NCI-H69 (cell line): ENCODE measurements at places on chromosomes 1 and 21.
A peak's percentile ranks its signal among the peaks of the same experiment; 100 is the strongest.

DNA sequence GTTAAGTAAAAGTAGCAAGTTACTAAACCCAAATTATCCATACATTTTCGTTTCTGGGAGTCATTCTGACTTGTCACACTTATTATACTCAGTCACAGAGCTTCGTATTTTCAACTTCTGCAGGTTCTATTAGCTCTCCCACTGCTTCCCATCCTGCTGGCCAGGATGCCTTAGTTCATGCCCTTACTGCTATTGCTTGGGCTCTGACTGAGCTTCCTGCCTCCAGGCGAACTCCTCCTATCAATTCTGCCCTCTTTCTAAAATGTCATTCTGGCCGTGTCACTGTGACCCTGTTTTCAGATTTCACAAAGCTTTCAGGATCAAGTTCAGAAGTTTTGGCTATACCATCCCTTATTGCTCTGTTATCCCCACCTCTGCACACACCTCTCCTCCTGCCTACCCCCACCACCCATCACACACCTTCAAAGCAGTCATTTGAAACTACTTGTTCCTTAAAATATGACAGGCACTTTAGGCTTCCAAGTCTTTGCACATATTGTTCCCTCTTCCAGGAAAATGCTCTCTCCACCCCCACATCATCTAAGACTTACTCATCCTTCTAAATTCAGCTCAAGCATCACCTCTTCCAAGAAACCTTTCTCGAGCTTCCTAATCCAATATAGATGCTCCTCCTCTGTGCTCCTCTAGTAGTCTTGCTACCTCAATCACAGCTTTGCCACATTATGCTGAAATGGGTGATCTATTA, 278.0 kb downstream of the BRINP2 start:
- DNase-seq, result no peak

DNA sequence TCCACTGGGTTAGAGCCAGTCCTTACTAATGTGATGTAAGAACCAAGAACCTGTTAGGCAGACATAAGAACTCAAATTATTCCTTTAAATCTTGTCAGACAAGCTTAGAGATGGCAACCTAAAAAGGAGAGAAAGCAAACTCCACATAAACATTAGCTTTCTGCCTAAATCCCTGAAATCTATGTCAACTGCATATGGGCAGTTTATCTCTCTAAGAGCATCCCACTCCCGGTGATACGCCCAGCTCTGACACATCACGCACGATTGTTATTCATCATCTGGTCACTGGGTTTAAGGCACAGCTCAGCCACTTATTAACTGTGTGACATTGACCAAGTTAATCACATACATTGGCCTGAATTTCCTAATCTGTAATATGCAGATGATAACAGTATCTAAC, 323.7 kb downstream of the HHIPL2 start:
- no peak for DNase-seq

DNA sequence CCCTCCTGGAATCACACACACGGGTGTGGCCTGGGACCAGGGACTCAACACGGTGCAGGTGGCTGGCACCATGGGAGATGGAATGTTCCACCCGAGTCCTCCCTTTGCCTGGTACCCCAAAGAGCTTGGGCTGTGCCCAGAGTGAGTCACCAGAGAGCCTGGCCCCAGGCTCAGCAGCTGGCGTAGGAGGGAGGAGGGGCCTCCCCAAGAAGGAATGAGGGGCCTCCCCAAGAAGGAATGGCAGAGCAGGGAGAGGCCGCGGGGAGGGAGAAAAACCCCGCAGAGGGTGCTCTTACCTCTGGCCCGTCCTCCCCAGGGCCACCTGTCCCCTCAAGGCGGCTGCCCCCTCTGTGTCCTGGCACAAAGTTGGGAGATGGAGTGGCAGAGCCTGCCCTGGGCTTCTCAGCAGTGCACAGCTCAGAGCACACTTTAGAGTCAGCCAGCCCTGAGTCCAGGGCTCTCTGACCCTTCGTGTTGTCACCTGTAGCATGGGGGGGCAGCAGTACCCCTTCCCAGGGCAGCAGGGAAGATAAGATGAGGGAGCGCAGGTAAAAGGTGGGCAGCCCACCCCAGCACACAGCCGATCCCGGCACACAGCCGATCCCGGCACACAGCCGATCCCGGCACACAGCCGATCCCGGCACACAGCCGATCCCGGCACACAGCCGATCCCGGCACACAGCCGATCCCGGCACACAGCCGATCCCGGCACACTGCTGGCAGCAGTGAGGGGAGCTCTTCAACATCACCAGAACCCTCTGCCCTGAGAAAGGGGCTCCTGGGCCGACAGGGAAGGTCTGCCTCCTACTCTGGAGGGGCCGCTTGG, 20.2 kb upstream of the KCNAB2 start:
- DNase-seq, result no peak

DNA sequence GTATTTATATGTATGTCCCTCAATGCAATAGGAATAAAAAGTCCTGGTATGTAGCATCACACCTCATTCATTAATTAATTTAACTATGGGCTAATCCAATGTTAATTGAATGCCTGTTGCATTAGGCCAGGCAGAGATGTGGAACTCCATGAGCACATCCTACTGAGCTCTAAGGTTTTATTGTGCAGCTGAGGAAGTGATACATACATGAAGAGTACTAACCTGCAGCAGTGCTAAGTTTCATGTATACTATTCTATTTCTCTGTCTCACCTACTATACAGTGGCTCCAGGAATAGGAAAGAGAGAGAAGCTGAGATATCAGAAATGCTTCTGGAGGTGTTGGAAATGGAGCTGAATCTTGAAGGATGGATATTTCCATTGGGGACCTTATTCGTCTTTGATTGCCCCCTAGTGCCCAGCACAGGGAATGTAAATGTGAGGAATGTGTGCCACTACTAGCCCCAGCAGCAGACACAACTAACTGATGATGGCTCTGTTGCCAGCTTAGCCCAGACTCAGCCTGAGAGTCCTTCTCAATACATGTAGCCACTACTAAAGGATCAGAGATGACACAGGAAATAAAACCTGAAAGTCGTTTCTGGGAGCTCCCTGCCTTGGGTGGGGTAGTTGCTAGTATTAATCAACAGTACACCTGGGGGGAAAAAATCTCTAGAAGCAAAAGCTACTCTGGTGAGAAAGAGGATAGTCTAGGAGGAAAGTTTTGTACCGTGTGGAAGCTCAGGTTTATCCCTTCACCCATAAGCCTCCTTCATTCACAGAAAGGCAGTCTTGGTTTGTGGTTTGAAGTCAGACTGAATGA, 173.3 kb upstream of the FOXD3 start:
- peak; percentile 49 for DNase-seq

- no peak for DNase-seq
Observed at GRCh38 chr1:15685820-15686219, 1.7 kb downstream of the PLEKHM2 start.

DNA sequence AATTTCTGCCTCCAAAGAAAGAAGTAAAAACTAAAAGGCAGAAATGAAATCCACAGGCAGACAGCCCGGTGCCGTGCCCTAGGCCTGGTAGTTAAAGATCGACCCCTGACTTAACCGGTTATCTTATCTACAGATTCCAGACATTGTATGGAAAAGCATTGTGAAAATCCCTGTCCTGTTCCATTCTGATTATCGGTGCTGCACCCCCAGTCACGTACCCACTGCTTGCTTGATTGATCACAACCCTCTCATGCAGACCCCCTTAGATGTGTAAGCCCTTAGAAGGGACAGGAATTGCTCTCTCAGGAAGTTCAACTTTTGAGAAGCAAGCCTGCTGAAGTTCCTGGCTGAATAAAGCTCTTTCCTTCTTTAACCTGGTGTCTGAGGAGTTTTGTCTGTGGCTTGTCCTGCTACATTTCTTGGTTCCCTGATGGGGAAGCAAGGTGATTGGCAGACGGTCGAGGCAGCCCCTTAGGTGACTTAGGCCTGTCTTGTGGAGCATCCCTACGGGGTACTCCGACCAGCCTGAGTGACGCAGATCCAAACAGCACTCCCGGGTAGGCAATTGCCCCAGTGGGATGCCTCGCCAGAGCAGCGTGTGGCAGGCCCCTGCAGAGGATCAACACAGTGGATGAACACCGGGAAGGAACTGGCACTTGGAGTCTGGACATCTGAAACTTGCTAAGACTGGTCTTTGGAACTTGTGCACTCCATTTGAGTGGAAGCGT, 111.2 kb upstream of the PPM1J start:
- no peak for DNase-seq

DNA sequence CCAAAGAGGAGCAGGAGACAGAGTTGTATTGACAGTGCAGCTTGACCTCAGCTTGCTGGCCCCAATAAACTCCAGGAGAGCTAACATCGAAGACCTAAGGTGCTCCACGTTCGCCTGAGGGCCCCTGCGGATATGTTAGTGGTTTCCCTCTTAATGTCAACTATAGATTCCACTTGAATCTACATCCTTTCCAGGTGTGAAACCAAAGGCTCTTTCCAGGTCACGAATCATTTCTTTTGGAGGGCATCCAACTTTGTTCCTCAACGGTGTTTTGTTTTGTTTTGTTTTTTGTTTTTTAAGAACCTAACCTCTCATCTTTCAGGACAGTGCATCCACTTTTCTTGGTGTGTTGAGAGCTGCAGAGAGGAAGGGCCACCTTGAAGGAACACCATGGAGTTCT, 267.6 kb upstream of the SGIP1 start:
- DNase-seq, result no peak

- no peak for DNase-seq
Observed at GRCh38 chr1:225645194-225645895, 7.6 kb downstream of the ENAH start.

DNA sequence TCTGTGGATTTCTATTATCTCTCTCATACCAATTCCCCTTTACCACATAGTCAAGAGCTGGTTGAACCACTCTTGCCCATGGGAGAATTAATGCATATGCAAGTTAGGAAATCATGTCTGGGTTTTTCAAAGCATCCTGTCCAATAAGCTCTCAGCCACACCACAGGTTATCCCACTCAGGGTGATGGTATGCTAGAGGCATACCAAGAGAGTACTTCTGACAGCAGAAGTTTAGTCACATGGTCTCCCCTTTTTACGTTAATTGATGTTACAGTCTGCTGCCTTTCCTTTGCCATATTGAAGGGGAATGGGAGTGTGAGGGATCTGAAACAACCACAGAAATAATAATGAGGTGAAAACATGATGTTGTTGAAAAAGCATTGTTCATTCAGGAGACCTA, 135.8 kb upstream of the PBX1 start:
- no peak for DNase-seq

DNA sequence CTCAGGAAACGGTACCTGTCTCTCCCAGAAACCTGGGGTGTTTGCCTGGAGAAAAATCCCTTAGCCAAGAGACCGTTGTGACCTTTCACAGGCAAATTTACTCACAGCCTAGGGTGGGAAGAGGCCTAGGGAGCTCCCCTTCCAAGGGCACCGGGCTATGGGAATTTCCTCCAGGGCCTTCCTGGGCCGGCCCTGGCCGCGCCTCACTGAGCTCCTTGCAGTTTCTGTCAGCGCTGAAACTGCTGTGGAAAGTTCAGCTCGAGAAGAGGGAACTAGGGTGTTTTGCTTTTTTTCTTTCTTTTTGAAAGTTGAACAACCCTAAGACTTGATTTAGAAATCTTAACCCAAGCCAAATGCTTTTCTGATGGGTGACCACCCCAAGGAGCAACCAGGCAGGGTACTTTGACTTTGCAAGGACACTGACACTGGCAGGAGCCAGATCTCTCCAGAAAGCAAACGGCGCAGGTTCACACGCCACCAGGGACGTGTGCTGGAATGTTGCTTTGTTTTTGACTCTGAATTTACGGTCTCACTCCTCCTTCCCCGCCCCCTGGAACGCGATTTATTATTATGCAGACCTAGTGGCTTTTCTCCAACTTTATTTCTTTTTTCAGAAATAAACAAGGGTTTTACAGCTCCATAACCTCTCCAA, 229.6 kb upstream of the JUN start:
- no peak for DNase-seq

DNA sequence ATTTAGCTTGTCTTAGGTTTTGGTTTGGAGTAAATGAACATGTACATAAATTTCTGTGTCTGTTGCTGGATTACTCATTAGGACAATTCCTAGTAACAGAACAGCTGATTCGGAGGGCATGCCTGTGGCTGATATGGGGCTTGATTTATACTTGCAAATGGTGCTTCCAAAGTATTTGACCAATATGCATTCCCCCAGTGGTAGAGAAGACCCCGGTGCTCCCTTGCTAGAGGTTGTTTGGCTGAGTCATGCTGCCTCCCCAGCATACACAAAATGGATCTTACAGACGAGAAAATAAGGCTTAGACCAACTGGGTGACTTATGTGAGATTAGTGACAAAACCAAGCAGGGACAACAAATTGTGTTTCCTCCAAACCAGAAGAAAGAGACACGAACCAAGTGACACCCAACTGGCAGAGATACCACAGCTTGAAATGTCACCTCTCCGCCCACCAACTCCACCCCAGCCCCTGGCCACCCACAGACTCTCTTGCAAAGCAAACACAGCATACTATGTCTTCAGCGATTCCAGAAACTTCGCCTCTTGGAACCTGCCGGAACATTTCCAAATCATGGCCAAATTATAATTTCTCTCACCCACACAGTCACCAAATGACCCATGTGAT, 75.9 kb upstream of the ETS2 start:
- DNase-seq, result no peak

GRCh38 chr1:98322966-98323365, 338.6 kb upstream of the SNX7 start:
- DNase-seq, result no peak

DNA sequence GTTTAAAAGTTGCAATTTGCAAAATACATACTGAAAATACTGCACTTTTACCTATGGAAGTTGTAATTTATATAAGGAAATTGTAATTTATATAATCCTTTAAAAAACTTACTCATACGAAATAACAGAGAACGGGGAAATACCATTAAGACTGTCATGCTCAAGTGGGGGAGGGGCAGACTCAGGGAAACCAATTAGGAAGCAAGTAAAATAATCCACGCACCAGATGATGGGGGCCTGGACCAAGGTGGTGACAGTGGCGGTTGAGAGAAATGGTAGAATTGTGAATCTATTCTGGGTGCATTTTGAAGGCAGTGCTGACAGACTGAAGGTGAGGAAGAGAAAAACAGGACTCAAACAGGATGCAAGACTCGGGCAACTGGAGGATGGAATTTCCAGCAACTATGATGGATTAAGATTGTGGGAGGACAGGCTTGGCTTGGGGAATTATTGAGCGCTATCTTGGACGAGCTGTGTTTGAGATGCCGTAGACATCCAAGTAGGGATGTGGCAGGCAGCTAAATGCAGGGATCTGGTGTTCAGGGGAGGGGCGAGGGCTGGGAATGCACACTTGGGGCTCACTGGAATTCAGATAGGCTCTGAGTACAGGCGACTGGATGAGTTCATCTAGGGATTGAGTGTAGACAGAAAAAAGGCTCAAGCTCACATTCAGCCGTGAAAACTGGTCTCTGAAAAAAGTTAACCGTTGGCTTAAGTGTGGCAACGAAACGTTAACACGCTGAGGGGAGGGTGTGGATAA, 977 bp downstream of the LCA5L start:
- peak; percentile 41 for DNase-seq

DNA sequence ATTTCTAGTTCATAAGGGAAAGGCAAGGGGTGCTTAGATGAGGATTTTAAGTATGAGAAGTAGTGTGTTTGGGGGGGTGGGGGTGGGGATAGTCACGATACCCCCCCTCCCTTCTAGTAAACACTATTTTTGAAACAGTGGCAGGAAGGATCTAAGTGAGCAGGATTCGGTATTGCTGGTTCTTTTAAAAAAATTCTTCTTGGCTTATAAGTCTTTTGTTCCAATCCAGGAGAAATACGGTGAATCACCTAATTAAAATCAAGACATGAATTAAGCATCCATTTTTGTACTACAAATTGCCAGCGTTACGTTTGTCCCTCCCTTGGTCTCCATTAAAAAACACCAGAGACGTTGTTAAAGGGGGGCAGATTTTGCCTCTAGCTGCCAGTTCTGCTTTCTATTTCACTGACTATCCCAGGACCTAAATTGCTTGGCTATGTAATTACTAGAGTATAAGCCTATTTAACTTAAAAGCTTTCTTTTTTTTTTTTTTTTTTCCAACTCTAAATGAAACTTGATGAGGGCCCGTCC, 911 bp downstream of the LMO4 start:
- DNase-seq, result peak; percentile 50
